ENCODE measurements at places on chromosomes 2 and 18.

DNA sequence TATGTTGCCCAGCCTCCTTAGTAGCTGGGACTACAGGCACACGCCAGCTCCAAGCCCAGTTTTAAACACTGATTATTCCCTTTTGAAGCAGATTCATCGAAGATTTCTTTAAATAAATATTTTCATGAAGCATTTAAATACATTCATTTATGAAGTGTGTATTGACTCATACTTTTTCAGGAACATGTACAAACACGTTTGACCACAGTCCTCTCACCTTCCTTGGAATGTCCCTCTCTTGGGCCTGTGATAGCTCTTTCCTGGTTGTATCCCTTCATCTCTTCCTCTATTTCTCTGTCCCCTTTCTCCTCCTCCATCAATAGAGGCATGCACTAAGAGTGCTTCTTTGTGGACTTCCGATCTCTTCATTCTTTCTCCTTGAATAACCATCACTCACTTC lies 2.5 kb downstream of the PSTPIP2 start:
- DNase-seq, result no peak

- DNase-seq, result no peak
Measured at GRCh38 chr18:12317664-12318333, 9.8 kb downstream of the TUBB6 start.

- DNase-seq, result no peak
Measured at GRCh38 chr2:97957432-97958183, 38.1 kb downstream of the TMEM131 start.

DNA sequence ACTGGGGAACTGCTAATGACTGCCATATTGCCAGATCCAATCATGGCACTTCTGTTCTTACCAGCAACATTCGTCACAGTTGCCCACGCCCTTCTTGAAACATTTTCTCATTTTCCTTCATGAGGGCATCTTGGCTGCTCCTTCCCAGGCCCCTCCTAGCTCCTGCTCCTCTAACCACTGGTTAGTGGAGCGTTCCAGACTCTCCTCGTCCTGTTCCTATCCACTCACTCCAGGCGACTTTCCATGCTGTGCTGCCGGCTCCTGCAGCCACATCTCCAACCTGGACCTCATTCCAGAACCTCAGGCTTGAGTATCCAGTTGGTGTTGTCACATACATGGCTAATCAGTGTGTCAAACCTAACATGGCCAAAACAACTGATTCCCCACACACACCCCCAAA lies 1.3 kb upstream of the ADI1 start:
- no peak for DNase-seq

DNA sequence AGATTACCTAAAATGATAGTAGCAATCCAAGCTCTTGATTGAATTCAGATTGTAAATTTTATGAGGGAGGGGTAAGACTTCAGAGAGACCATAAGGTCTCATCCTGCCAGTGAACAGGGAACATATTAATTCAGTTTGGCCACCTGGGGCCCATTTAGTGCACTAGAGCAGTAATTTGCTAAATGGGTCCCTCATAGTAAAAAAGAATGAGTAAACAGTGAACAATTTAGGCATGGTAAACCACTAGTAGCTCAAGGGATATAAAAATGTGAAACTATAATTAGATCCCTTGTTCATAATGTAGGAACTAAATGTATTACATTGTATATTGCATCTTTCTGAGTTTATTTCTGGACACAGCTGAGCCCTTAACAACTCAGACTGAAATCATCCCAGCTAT lies 4.9 kb upstream of the PHLPP1 start:
- no peak for DNase-seq
